Activated naive CD8-positive, alpha-beta T cell treated with anti-CD3 and anti-CD28 coated beads, Interleukin-2, amount 10 ng/mL, durations not matched to agents 7 days and 5 days (primary cell): ENCODE measurements at places on chromosomes 4 and X. TPM values are rescaled to one million over a fixed set of nuclear protein-coding genes. Genes with fewer than 3 reads are reported as not detected.

DNA sequence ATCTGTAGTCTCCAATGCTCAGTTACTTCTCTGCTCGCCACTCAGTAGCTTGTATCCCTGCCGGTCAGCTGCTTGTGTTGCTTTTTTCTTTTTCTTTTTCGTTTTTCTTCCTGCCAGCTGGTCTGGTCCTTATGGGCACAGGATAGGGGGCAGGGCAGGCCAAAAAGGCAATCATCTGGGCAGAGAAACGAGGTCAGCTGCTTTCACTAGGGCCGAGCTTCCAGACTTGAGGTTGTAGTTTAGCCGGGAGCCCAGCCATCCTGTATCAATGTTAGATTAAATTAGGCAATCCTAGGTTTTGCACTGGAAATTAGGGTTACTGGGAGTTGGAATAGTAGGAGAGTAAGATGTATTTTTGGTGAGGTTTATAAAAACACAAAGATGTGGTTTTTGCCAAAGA, 3.4 kb downstream of the ARSF start:
- H3K4me3 ChIP-seq, result no peak overlapping the region
- DNase-seq, result no peak
- H3K36me3 ChIP-seq, result no peaks in the 10 kb centered on the region
- H3K27me3 ChIP-seq, result peaks cover 2% of the 10 kb centered on the region
- H3K27ac ChIP-seq, result no peak overlapping the region
- peaks cover 10% of the 10 kb centered on the region for H3K4me1 ChIP-seq

EREG gene
- total RNA-seq, result not detected

- H3K27me3 ChIP-seq, result peaks cover 4% of the 10 kb centered on the region
- no peak for DNase-seq
- no peak overlapping the region for H3K4me3 ChIP-seq
- no peak overlapping the region for H3K27ac ChIP-seq
- no peaks in the 10 kb centered on the region for H3K4me1 ChIP-seq
Measured at GRCh38 chr4:147840838-147841738, 109.2 kb downstream of the ARHGAP10 start.

ZNF630 gene
- total RNA-seq, result 3.8 TPM

GRCh38 chr4:177092807-177093206, 216.9 kb upstream of the NEIL3 start:
- no peak overlapping the region for H3K27ac ChIP-seq
- no peaks in the 10 kb centered on the region for H3K4me1 ChIP-seq
- H3K27me3 ChIP-seq, result no peaks in the 10 kb centered on the region
- no peak overlapping the region for H3K4me3 ChIP-seq
- H3K36me3 ChIP-seq, result no peaks in the 10 kb centered on the region
- DNase-seq, result no peak

DNA sequence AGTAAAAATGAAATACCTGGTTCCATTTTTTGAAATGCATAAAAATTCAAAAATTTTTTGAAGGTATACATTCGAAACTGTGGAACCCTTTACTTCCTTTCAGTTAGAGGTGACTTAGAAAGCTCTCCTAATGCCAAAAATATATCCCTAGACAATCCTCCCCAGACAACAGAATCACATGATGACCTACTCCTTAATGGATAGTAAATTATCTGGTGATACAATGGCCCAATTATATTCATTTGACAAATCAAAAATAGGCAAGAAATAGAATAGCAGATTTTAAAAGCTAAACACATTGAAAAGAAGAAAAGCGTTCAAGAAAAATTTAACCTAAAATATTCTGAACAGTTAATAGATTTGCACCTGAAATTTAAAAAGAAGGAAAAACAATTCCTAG, 3.5 kb upstream of the UGT2A2 start:
- no peaks in the 10 kb centered on the region for H3K36me3 ChIP-seq
- H3K27ac ChIP-seq, result no peak overlapping the region
- no peak overlapping the region for H3K4me3 ChIP-seq

DNA sequence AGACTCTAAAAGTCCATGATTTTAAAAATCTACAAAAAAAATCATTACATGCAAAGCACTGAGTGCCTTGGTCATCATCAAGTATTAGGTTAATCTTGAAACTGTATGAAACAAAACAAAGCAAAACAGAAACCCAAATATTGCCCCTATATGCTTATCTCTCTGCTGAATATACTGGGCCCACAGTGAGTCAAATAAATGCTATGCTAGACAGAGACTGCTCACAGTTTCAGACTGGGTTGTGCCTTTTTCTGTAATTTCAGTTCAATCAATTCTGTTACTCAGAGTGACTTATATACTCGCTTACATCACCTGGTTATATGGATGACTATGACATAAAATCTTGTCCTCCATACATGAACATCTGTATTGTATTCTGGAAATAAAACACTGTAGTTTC, 257.1 kb upstream of the ACTRT1 start:
- no peak overlapping the region for H3K4me3 ChIP-seq
- no peak overlapping the region for H3K27ac ChIP-seq
- DNase-seq, result no peak
- no peaks in the 10 kb centered on the region for H3K36me3 ChIP-seq
- no peaks in the 10 kb centered on the region for H3K4me1 ChIP-seq
- no peaks in the 10 kb centered on the region for H3K27me3 ChIP-seq

GRCh38 chr4:153257151-153257620, 52.9 kb downstream of the TRIM2 start:
- no peaks in the 10 kb centered on the region for H3K36me3 ChIP-seq
- no peak overlapping the region for H3K4me3 ChIP-seq
- DNase-seq, result no peak
- no peaks in the 10 kb centered on the region for H3K4me1 ChIP-seq
- peaks cover 26% of the 10 kb centered on the region for H3K27me3 ChIP-seq
- H3K27ac ChIP-seq, result no peak overlapping the region

DNA sequence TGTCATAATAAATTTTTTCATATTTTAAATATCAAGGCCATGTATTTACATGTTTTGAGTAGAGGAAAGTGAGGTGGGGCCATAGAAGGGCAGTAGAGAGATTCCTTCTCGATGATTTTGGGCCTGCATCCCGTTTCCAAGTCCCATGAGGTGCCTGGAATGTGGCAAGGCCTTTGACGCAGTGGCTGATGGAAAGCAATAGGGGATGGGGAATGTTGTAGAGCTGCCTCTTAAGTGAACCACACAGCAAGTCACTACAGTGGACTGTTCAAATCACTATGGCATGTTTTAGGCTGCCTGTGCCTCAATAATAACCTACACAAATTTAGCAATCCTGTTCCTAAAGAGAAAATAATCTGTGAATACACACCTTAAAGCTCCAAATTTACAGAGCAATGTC, 48.3 kb downstream of the ANXA5 start:
- DNase-seq, result no peak
- H3K4me3 ChIP-seq, result no peak overlapping the region
- H3K36me3 ChIP-seq, result no peaks in the 10 kb centered on the region
- no peak overlapping the region for H3K27ac ChIP-seq

SPANXA1 gene
- total RNA-seq, result not detected

DNA sequence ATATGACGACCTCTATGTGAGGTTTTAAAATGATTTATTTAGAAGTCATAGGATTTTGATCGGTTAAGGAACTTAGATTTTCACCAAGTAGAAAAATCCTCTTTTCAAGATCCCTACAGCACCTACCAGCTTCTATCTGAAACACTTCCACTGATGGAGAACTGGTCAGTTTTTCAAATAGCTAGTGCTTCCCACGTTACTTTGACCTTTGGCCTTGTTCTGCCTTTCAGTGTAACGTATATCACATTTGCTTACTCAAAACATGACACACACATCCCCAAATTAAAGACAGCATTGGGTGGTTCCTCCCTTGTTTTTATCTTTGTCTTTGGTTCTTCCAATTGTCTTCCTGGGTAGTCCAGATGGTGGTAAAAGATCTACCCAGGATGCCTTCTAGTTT, 6.6 kb downstream of the LNX1 start:
- no peak overlapping the region for H3K4me3 ChIP-seq
- H3K27me3 ChIP-seq, result peaks cover 9% of the 10 kb centered on the region
- no peak overlapping the region for H3K27ac ChIP-seq

SLITRK4 gene
- total RNA-seq, result not detected

DCK gene
- total RNA-seq, result 67.4 TPM

- no peak for DNase-seq
- no peaks in the 10 kb centered on the region for H3K27me3 ChIP-seq
- no peak overlapping the region for H3K4me3 ChIP-seq
- no peak overlapping the region for H3K27ac ChIP-seq
- H3K4me1 ChIP-seq, result no peaks in the 10 kb centered on the region
Measured at GRCh38 chrX:143298663-143299241, 218.5 kb downstream of the SPANXN3 start.

- no peak for DNase-seq
- no peak overlapping the region for H3K27ac ChIP-seq
Measured at GRCh38 chr4:145730026-145730425, 50.1 kb downstream of the C4orf51 start.

DNA sequence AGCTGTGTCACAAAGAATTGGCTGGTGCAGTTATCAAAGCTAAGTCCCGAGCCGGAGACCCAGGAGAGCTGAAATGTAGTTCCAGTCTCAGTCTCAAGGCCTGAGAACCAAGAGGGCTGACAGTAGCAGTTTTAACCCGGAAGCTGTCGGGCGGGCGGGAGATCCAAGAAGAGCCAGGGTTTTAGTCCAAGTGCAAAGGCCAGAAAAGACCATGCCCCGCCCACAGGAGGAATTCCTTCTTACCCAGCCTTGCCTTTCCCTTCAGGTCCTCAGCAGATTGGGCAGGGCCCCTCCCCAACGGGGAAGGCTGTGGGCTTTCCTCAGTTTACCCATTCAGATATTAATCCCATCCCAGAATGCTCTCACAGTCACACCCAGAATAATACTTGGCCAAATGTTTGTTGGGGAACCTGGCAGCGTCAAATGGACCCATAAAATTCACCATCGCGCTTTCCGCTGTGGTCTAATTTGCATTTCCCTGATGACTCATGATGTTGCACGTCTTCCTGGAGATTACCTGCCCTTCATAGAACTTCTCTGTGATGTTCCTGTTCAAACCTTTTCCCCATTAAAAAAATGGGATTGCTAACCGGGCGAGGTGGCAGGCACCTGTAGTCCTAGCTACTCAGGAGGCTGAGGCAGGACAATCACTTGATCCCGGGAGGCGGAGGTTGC, 16.2 kb downstream of the MAEA start:
- peaks cover 41% of the 10 kb centered on the region for H3K4me1 ChIP-seq
- no peaks in the 10 kb centered on the region for H3K27me3 ChIP-seq
- H3K4me3 ChIP-seq, result peak overlapping the region; percentile 41
- DNase-seq, result no peak
- H3K27ac ChIP-seq, result peak overlapping the region; percentile 81

DNA sequence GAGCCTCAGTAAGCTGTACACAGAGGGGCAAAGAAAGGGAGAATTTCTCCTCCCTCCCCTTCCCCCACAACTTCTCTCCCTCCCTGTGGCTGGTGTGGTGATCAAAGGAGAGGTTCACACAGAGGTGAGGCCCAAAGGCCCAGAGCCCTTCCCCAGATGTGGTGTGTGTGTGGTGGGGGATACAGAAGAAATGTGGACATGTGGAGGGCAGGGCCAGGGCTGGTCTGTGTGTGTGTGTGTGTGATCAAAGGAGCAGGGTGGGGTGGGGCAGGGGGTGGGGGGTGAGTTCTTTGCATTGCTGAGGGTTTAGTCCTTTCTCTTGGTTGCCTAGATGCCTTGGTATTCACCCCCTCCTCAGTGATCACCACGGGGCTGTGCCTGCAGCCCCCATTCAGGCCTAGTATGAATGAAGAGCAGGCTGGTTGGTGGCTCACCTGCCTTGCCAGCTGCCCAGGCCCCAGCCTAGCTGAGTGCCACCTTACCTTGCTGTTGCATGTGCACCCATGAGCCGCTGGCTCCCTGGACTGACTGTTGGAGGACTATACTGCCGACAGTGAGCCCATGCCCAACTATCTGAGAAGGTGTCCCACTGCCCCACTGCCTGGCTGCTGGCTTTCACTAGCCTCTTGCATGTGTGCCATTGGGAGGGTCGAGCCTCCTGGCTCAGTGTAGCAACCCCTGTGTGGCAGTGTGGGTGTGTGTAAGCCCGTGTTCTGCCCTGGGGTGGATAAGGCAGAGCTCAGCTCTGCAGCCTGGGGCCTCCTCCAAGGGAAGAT, 101.9 kb downstream of the EFNB1 start:
- H3K4me3 ChIP-seq, result no peak overlapping the region
- no peaks in the 10 kb centered on the region for H3K27me3 ChIP-seq
- DNase-seq, result no peak
- peaks cover 7% of the 10 kb centered on the region for H3K4me1 ChIP-seq
- no peaks in the 10 kb centered on the region for H3K36me3 ChIP-seq

TMEM35A gene
- total RNA-seq, result not detected

DNA sequence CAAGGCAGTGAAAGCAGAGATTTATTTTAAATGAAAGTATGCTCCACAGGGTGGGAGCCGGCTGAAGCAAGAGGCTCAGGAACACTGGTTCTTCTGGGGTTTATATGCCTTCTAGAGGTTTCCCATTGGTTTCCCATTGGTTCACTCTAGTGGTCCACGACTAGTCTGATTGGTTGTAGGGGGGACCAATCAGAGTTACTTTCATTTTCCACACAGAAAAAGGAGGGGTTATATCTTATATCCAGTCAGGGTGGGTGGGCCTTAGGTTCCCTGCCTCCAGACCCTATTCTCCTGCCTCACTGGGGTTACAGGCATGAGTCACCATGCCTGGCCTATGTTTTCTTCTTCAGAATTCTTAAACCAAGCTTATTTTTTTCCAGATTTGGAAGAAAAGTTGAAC, 101.6 kb downstream of the KLHL8 start:
- DNase-seq, result no peak
- no peak overlapping the region for H3K27ac ChIP-seq
- H3K27me3 ChIP-seq, result no peaks in the 10 kb centered on the region
- H3K4me1 ChIP-seq, result peaks cover 9% of the 10 kb centered on the region
- H3K4me3 ChIP-seq, result no peak overlapping the region

GRCh38 chr4:41880022-41880837, 55.0 kb upstream of the TMEM33 start:
- no peak overlapping the region for H3K27ac ChIP-seq
- no peak overlapping the region for H3K4me3 ChIP-seq
- H3K27me3 ChIP-seq, result peaks cover 88% of the 10 kb centered on the region
- no peak for DNase-seq
- H3K4me1 ChIP-seq, result peaks cover 7% of the 10 kb centered on the region

GRCh38 chr4:150244600-150244999, 166.4 kb downstream of the DCLK2 start:
- H3K36me3 ChIP-seq, result no peaks in the 10 kb centered on the region
- H3K27ac ChIP-seq, result no peak overlapping the region

- no peaks in the 10 kb centered on the region for H3K4me1 ChIP-seq
- H3K27me3 ChIP-seq, result no peaks in the 10 kb centered on the region
- no peaks in the 10 kb centered on the region for H3K36me3 ChIP-seq
- no peak for DNase-seq
- H3K27ac ChIP-seq, result no peak overlapping the region
Measured at GRCh38 chrX:49978176-49978575, 55.8 kb downstream of the CLCN5 start.

DNA sequence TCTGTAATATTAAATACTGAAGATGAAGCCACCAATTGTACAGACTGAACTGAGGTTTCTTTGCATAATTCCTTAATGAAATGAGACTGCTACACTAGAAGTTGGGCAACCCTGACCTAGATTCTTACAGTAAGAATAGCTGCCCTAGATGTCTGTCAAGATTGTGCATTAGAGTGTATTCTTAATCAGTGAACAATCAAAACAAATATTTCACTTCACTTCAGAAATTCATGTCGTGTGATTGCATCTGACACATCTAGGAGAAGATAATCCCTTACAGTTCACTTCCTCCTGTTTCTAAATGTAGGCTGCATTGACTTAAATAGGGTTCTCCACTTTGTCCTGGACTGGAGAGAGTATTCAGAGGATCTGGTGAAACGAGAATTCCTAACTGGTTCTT, 283.1 kb downstream of the HNRNPD start:
- H3K27ac ChIP-seq, result no peak overlapping the region
- no peaks in the 10 kb centered on the region for H3K4me1 ChIP-seq
- no peaks in the 10 kb centered on the region for H3K36me3 ChIP-seq
- no peak overlapping the region for H3K4me3 ChIP-seq
- H3K27me3 ChIP-seq, result no peaks in the 10 kb centered on the region

- peaks cover 6% of the 10 kb centered on the region for H3K36me3 ChIP-seq
- no peak overlapping the region for H3K4me3 ChIP-seq
- peaks cover 10% of the 10 kb centered on the region for H3K4me1 ChIP-seq
- no peak overlapping the region for H3K27ac ChIP-seq
Measured at GRCh38 chrX:42077675-42078074, 154.3 kb upstream of the CASK start.

ADAD1 gene
- not detected for total RNA-seq
